ENCODE measurements at places on chromosomes 4 and X. TPM values are rescaled to one million over a fixed set of nuclear protein-coding genes. Genes with fewer than 3 reads are reported as not detected.

DNA sequence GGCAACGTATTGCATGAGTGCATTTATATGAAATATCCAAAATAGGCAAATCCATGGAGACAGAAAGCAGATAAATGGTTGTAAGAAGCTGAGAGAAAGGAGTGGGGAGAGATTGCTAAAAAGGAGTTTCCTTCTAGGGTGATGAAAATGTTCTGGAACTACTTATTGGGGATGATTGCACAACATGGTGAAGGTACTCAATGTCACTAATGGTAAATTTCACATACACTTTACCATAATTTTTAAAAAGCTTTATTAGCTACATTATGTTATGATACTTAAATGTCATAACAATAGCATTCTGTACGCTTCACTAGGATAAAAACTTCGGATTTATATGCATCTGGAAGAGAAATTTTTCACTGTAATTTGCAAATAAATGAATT is 56.7 kb upstream of the WDR19 start:
- DNase-seq: no peak
- no peak overlapping the region for H3K4me3 ChIP-seq
- H3K27ac ChIP-seq: no peak overlapping the region
- no peaks in the 10 kb centered on the region for H3K27me3 ChIP-seq
- no peaks in the 10 kb centered on the region for H3K4me1 ChIP-seq

GRCh38 chrX:97743014-97743413 is 859.3 kb downstream of the RPA4 start:
- H3K27me3 ChIP-seq: no peaks in the 10 kb centered on the region
- no peak for DNase-seq
- H3K36me3 ChIP-seq: no peaks in the 10 kb centered on the region
- no peaks in the 10 kb centered on the region for H3K4me1 ChIP-seq
- H3K4me3 ChIP-seq: no peak overlapping the region

GRCh38 chr4:181618896-181619295 is 624.3 kb upstream of the TENM3 start:
- no peaks in the 10 kb centered on the region for H3K4me1 ChIP-seq
- DNase-seq: no peak
- H3K4me3 ChIP-seq: no peak overlapping the region
- no peaks in the 10 kb centered on the region for H3K36me3 ChIP-seq
- H3K27me3 ChIP-seq: no peaks in the 10 kb centered on the region

The HPGD gene
- polyA plus RNA-seq: not detected

GRCh38 chrX:111917591-111917990 is 41.6 kb downstream of the TRPC5OS start:
- no peaks in the 10 kb centered on the region for H3K4me1 ChIP-seq
- peaks cover 5% of the 10 kb centered on the region for H3K27me3 ChIP-seq
- no peak overlapping the region for H3K27ac ChIP-seq
- DNase-seq: no peak
- H3K4me3 ChIP-seq: no peak overlapping the region

- H3K27ac ChIP-seq: no peak overlapping the region
- H3K36me3 ChIP-seq: no peaks in the 10 kb centered on the region
- peaks cover 7% of the 10 kb centered on the region for H3K4me1 ChIP-seq
- DNase-seq: no peak
Measured at GRCh38 chr4:4595252-4595651, 53.4 kb upstream of the STX18 start.

- H3K36me3 ChIP-seq: no peaks in the 10 kb centered on the region
- no peak overlapping the region for H3K27ac ChIP-seq
- DNase-seq: no peak
Measured at GRCh38 chrX:104564335-104564734, 1.7 kb upstream of the IL1RAPL2 start.

The RHOXF2 gene
- not detected for polyA plus RNA-seq

DNA sequence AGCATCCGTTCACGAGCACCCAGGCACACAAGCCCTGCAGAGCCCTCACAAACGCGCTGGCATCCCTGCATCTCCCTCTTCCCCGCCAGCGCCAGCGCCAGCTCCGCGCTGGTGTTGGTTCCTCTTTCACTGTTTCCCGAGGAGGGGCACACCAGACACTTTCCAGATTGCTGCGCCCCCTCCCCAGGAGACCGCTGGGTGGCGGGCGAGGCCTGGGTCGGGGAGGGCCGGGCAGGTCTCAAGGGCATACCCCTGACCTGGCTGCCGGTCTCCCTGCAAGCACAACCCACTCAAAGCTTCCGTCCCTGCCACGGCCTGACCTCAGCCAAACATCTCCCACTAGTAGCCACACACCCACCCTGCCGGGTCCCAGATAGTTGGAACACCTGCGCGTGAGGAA is 2.2 kb upstream of the NKX1-1 start:
- peaks cover 82% of the 10 kb centered on the region for H3K27me3 ChIP-seq
- peak; percentile 65 for DNase-seq
- H3K27ac ChIP-seq: no peak overlapping the region
- H3K4me1 ChIP-seq: no peaks in the 10 kb centered on the region
- no peaks in the 10 kb centered on the region for H3K36me3 ChIP-seq

- no peak overlapping the region for H3K27ac ChIP-seq
- no peak overlapping the region for H3K4me3 ChIP-seq
- no peaks in the 10 kb centered on the region for H3K4me1 ChIP-seq
- no peaks in the 10 kb centered on the region for H3K36me3 ChIP-seq
- peaks cover 55% of the 10 kb centered on the region for H3K27me3 ChIP-seq
Measured at GRCh38 chr4:1496116-1496642, 89.9 kb upstream of the NKX1-1 start.

GRCh38 chr4:175875993-175876771 is 64.1 kb upstream of the GPM6A start:
- H3K4me1 ChIP-seq: no peaks in the 10 kb centered on the region
- no peaks in the 10 kb centered on the region for H3K27me3 ChIP-seq
- H3K27ac ChIP-seq: no peak overlapping the region
- no peaks in the 10 kb centered on the region for H3K36me3 ChIP-seq
- DNase-seq: no peak

GRCh38 chrX:42505016-42505415 is 272.9 kb downstream of the PPP1R2C start:
- no peaks in the 10 kb centered on the region for H3K27me3 ChIP-seq
- H3K4me3 ChIP-seq: no peak overlapping the region
- no peaks in the 10 kb centered on the region for H3K4me1 ChIP-seq
- H3K27ac ChIP-seq: no peak overlapping the region
- no peaks in the 10 kb centered on the region for H3K36me3 ChIP-seq
- no peak for DNase-seq

The TMPRSS11D gene
- 0.02 TPM for polyA plus RNA-seq

DNA sequence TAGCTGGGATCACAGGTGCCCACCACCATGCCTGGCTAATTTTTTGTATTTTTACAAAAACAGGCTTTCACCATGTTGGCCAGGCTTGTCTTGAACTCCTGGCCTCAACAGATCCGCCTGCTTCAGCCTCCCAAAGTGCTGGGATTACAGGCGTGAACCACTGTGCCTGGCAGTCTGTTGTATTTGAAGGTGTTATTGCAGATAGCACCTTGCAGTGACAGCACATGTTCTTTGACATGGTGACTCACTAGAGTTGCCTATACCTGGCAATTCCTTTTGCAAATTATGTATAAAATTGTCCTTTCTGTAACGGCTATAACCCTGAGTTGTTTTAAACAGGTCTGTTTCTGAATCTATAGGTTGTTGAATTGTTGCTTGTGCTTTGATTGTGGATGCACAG is 7.9 kb downstream of the OGT start:
- peaks cover 8% of the 10 kb centered on the region for H3K36me3 ChIP-seq
- peak overlapping the region; percentile 81 for H3K27ac ChIP-seq
- no peak for DNase-seq
- H3K4me1 ChIP-seq: peaks cover 8% of the 10 kb centered on the region
- H3K27me3 ChIP-seq: peaks cover 4% of the 10 kb centered on the region
- no peak overlapping the region for H3K4me3 ChIP-seq

GRCh38 chrX:40831750-40832149 is 96.4 kb upstream of the MED14 start:
- H3K4me1 ChIP-seq: no peaks in the 10 kb centered on the region
- H3K36me3 ChIP-seq: no peaks in the 10 kb centered on the region
- no peak overlapping the region for H3K27ac ChIP-seq
- H3K27me3 ChIP-seq: no peaks in the 10 kb centered on the region

DNA sequence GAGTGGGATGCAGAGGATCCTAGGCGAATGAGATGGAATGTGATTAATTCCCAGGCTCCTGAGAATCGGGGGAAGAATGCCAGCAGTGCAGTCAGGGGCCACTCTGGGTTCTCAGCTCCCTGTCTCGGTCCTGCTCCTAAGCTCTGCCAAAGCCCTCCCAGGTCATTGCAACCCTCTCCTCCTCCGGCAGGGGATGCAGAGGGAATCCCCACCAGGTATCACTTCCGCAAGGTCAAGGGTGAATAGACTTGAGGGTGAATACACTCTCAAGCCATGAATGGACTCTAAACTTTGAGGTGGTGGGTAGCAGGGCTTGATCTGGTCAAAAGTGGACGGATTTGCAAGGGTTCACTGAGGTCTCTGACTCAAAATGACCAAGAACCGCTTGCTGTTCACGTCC is 139.3 kb upstream of the MXRA5 start:
- DNase-seq: no peak
- no peaks in the 10 kb centered on the region for H3K36me3 ChIP-seq
- H3K27ac ChIP-seq: no peak overlapping the region
- H3K4me1 ChIP-seq: no peaks in the 10 kb centered on the region
- no peak overlapping the region for H3K4me3 ChIP-seq

GRCh38 chr4:111475666-111476065 is 669.6 kb upstream of the FAM241A start:
- no peaks in the 10 kb centered on the region for H3K4me1 ChIP-seq
- no peak overlapping the region for H3K27ac ChIP-seq
- no peak for DNase-seq
- no peaks in the 10 kb centered on the region for H3K36me3 ChIP-seq
- H3K27me3 ChIP-seq: no peaks in the 10 kb centered on the region

DNA sequence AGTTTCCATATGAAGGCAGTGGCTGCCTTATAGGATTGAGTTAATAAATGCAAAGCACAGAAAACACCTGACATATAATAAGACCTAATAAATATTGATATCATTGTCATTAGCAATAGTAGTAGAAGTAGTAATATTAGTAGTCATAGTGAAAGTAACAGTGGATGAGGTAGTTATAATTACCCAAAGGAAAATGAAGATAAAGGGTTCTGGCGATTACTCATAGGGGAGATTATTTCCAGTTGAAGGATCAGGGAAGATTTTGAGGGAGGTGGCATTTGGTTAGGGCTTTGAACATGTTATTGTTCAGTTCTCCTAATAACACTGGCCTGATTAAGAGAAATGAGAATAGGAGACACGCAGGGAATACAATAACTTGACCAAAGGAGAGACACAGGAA is 131.9 kb upstream of the GPRIN3 start:
- no peak overlapping the region for H3K27ac ChIP-seq
- no peaks in the 10 kb centered on the region for H3K4me1 ChIP-seq
- H3K4me3 ChIP-seq: no peak overlapping the region
- no peaks in the 10 kb centered on the region for H3K27me3 ChIP-seq

DNA sequence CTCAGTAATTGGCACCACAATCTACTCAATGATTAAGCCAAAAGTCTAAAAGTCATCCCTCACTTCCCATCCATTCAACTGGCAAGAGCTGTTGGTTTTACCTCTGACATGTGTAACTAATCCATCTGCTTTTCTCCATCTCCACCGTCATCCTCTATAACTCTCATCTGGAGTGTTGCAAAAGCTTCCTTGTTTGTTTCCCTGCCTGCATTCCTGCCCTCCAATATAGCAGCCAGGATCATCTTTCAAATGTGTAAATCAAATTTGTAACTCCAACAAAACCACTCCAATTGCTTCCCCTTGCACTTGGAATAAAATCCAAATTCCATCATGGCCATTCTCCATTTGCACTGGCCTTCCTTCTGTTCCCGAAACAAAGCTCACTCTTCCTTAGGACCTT is 4.3 kb upstream of the PLAC8 start:
- no peak overlapping the region for H3K27ac ChIP-seq
- no peaks in the 10 kb centered on the region for H3K27me3 ChIP-seq
- no peak overlapping the region for H3K4me3 ChIP-seq
- no peaks in the 10 kb centered on the region for H3K36me3 ChIP-seq
- no peak for DNase-seq

The CACNA1F gene
- not detected for polyA plus RNA-seq

The SOWAHD gene
- 0.32 TPM for polyA plus RNA-seq

DNA sequence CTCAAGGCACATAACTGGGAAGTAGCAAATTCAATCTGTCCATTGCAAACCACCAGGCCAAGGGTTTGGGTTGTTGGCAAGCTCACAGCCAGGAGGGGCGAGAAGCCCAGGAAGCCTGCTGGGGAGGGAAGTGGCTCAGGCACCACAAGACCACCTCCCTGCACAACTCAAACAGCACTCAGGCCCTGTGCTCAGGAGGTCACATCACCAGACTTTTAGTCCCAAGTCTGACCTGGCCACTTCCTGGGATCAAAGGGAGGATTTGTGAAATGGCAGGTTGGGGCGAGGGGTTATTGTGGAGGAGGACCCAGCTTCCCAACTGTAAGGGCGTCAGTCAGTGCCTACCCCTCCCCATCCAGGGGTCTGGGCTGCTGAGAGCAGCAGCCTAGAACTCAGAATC is 2.3 kb downstream of the ATP5ME start:
- no peak for DNase-seq
- H3K36me3 ChIP-seq: peaks cover 13% of the 10 kb centered on the region
- peaks cover 17% of the 10 kb centered on the region for H3K4me1 ChIP-seq
